SHP77 (cell line): ENCODE measurements at places on chromosomes 12 and 14.
A peak's percentile ranks its signal among the peaks of the same experiment; 100 is the strongest.

GRCh38 chr12:84766375-84766774 is 146.2 kb downstream of the SLC6A15 start:
- no peak for DNase-seq

GRCh38 chr12:54350743-54351142 is 13.5 kb downstream of the GPR84 start:
- no peak for DNase-seq

DNA sequence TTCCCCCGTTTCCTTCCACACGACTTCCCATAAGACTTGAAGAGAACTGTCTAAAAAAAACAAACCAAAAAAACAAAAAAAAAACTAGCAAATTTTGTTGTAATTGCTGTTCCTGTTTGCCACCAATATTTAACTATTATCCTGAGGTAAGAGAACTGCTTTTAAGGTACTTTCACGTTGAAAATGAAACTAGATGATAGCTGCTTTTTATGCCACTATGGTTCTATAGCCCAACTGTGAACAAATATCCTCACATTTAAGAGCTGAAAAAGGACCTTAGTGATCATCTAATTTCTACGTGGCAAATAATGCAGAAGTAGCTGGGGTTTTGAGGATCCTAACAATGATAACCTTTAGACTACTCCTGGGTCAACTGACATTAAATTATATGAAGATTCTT is 98.6 kb downstream of the TAOK3 start:
- DNase-seq: no peak

DNA sequence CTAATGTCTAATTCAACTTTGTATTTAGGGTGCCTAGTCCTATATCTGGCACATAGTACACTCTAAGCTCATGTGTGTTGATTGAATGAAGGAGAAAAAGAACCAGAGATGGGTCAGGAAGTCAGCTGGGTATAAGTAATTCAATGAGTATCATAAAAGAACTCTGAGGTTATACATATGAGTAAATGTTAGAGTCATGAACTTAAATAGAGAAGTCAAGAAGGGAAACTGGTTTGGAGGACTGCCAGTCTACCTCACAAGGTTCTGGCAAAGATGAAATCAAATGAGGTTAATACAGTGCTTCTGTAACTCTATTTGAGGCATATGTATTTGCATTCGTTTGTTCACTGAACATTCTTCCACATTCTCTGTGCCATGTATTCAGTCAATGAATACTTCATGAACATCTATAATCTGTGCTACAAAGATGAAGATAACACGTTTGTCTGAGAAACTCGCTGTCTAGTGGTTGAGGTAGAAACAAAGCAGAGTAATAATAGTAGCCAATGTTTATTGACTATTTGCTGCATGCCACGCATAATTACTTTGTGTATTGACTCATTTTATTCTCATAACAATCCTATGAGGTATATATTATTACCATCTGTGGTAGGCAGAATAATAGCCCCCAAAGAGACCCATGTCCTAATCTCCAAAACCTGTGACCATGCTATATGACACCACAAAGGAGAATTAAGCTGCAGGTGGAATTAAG is 88.9 kb downstream of the PTGER2 start:
- DNase-seq: no peak

- no peak for DNase-seq
These were observed 77.5 kb downstream of the FIGNL2 start for GRCh38 chr12:51771008-51771407.

- DNase-seq: peak; percentile 36
These were observed 358.6 kb downstream of the DUSP6 start for GRCh38 chr12:88993651-88994050.

GRCh38 chr12:84996759-84997158 is 39.3 kb downstream of the TSPAN19 start:
- no peak for DNase-seq

GRCh38 chr12:123062681-123063486 is 82.4 kb downstream of the ARL6IP4 start:
- no peak for DNase-seq

DNA sequence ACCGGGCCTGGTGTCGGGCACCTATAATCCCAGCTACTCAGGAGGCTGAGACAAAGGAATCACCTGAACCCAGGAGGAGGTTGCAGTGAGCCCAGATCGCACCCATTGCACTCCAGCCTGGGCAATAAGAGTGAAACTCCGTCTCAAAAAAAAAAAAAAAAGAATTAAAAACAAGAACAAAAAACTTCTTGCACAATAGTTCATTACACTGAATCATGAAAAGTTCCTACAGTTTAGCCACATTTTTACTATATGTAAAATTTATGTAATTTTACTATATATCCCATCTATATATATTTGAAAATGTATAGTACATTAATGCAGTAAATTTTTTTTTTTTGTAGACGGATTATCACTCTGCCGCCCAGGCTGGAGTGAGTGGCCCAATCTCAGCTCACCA is 4.6 kb downstream of the ATP5F1B start:
- DNase-seq: no peak

- no peak for DNase-seq
These were observed 1.3 kb downstream of the CD4 start for GRCh38 chr12:6790496-6791150.

DNA sequence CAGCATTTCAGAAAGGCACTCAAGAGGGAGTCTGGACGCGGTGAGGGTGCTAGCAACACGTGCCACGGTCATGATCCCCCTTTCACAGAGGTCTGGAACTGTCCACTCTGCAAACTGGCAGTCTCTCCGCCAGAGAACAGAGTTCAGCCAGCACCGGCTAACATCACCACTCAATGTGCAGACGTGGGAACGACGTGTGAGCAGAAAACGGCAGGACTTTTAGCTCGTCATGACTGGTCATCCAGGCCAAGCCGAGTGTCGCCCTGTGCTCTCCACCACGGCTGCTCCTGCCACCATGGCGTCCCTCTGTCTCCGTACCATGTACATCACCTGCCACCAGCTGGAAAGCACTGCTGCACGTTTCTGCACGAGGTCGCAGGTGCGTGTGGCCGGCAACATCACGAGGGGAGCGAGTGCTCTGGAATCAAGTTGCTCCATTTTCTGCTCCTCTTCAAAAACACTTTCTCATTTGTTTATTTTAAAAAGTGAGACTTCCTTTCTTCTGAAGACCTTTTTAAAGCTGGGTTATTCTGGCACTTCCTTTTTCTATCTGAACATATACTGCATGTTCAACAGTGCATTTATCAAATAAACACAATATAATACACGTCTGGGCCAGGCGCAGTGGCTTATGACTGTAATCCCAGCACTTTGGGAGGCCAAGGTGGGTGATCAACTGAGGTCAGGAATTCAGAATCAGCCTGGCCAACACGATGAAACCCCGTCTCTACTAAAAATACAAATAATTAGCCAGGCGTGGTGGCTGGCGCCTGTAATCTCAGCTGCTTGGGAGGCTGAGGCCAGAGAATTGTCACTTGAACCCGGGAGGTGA is 28.0 kb downstream of the SLC15A4 start:
- no peak for DNase-seq

DNA sequence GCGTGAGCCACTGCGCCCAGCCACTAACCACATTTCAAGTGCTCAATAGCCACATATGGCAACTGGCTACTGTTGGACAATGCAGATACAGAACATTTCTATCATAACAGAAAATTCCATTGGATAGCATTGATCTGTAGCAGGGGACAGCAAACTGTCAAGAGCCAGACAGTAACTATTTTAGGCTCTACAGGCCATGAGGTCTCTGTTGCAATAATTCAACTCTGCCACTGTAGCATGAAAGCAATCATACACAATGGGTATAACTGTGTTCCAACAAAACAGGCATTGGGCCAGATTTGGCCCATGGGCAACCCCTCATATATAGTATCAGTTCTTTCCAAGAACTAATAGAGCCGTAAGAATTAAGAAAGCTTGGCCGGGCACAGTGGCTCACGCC is 8.0 kb downstream of the CSRNP2 start:
- DNase-seq: no peak

GRCh38 chr12:52506858-52507715 is 13.1 kb downstream of the KRT5 start:
- no peak for DNase-seq

GRCh38 chr12:108837239-108837638 is 20.1 kb downstream of the SSH1 start:
- no peak for DNase-seq

DNA sequence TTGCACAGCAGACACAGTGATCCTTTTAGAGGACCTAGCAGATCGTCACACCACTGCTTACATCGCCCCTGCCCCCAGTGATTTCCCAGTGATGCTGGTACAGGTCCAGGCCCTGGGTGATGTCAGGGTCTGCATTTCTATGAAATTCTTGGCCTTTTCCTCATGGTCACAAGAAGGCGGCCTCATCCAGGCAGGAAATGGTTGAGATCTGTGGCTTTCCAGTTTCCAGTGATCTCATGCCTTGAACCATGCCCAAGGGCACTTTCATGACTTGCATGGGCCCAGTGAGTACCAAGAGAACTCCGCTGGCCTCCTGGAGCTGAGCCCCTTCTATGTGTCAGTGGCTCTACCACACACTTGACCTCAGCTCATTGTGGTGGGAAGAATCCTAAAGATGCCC is 41.9 kb upstream of the BDKRB2 start:
- no peak for DNase-seq

- DNase-seq: no peak
These were observed 41.3 kb downstream of the LTBP2 start for GRCh38 chr14:74570696-74571095.

- DNase-seq: no peak
These were observed 34.4 kb downstream of the TBX3 start for GRCh38 chr12:114649585-114649984.

DNA sequence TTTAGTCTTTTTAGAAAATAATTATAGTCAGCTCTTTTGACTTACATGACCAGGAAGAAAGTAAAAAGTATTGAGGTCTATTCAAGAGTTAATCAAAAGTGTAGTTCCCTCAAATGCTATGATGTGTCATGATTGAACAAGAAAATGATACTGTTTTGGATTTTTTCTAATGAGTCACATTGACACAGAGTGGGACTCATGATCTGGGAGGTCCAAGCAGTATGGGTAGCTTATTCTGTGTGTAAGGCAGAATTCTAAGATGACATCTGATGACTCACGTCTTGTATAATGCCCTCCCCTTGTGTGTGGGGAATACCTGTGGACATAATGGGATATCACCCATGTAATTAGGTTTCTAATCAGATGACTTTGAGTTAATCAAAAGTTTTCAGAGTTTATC is 178.1 kb upstream of the DDHD1 start:
- DNase-seq: no peak

DNA sequence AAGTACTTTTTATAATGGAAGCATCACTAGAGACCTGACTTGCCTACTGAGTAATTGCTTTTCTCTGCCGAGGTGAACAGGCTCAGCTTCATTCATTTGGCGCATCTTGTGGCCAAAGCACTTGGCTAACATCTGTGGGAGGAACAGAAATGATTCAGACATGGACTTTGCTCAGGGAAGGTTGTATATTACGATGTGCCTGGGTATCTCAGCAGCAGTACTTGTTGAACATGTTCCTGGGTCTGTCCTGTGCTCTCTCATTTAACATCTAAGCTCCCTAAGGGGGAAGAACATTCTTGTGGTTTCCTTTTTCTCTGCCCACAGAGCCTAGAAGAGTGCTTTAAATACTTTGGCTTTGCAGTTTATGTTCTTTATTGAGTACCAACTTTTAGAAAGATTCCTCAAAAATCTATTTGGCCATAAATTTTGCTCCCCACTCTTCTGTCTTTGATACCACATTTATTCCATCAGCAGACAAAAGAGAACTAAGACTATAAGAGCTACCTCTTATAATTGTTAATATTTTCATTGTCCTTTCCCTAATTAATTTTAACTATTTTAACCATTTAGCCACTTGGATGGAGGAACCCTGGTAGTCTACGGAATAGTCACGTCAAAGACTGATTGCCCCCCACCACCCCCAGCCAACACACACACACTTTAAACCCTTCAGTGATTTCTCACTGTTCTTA is 101.2 kb upstream of the EGLN3 start:
- DNase-seq: no peak
